ENCODE measurements at places on chromosomes 1 and 21.

- DNase-seq: no peak
Observed at GRCh38 chr1:18340787-18341186, 139.9 kb upstream of the KLHDC7A start.

- DNase-seq: no peak
Observed at GRCh38 chr1:236535662-236536161, 11.9 kb downstream of the LGALS8 start.

DNA sequence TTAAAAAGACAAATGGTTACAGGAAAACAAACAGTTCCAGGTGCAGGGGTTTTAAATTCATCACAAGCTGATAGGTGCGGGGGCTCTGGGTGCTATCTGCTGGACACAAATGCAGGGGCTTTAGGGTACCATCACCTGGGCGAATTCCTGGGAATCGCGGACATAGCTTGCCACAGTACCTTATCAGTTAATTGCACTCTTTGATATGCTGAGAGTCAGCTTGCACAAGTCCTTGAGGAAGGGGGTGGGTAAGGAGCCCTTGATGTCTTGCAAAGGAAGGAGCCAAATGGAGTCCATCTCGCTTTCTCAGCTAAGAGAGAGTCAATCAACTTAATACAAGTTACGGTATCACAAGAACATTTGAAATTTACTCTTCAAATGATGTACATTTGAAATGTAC lies 25.4 kb upstream of the TMEM54 start:
- DNase-seq: no peak

DNA sequence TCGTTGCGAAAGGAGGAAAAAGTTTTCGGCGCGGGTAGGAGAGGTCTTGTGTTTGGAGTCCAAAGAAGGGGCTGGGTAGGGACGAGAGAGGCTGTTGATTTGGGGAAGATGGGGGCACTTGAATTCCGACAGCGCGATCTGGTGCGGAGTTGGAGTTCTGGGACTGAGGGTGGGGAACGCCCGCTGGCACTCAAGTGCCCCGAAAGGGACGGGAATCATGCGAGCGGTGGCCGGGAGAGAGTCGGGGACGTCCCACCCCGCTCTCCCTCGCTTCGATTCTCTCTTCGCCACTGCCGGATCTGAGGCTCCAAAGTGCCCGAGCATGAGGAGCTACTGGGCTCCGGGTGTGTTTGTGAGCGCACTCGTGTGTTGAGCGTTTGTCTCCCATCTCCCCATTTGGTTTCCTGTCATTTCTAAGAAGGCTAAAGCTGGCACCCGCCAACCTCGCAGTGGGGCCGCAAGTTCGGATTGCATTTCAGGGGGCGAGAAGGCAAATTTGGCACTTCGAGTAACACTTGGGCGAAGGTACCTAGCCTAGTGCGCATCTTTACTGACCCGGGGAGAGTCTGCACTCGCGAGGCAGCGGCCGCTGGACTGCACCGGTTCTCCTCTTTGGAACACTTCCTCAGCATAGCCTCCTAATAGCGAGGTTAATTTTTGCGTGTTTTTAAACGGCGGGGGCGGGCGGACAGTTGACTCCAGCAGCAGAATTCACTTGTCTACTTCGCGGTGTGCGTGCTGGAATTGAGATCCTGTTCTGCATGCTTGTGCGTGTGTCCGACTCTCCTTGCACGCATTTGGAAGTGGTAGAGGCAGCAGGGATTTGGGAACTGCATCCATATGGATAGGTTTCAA lies 1.2 kb downstream of the CHRM3 start:
- DNase-seq: no peak

DNA sequence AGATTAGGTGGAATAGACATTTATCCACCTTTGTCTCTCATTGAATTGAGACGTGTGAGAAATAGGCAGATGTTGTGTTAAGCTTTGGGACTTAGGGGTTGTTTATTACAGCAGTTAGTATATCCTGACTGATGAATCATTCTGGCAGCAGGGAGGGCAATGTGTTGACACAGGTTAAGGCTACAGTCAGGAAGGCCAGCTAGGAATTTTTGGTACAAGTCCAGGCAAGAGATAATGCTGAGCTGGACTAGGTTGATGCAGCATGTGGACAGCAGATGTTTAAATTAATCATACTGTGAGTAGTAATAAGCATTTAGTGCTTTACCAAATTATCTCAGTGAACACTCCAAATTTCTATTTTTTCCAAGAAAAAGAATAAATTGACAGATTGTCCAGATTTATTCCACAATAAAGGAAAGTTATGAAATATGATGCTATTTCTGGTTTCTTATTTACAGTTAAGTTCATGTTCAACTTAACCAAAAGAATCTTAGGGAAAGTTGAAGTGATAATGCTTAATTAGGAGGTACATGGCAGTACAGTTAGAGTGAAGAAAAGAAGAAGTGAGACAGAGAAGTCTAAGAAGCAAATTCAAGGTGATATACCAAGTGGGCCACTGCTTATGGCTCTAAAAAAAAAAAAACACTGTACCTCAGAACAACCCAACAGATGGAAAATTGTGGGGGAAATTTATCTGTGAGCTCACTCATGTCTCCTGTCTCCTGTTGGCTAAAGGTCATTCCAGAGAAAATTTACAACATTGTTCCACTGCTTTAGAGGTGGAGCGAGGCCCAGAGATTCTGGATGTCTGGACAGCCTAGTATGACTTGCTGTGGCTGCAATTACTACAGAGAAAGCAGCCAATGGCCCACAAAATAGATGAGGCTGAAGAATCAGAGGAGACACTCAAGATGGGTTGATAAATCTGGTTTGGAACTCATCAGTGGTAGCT lies 102.7 kb upstream of the C21orf91 start:
- no peak for DNase-seq

GRCh38 chr1:247914941-247915662 lies 5.0 kb upstream of the OR2T8 start:
- no peak for DNase-seq

DNA sequence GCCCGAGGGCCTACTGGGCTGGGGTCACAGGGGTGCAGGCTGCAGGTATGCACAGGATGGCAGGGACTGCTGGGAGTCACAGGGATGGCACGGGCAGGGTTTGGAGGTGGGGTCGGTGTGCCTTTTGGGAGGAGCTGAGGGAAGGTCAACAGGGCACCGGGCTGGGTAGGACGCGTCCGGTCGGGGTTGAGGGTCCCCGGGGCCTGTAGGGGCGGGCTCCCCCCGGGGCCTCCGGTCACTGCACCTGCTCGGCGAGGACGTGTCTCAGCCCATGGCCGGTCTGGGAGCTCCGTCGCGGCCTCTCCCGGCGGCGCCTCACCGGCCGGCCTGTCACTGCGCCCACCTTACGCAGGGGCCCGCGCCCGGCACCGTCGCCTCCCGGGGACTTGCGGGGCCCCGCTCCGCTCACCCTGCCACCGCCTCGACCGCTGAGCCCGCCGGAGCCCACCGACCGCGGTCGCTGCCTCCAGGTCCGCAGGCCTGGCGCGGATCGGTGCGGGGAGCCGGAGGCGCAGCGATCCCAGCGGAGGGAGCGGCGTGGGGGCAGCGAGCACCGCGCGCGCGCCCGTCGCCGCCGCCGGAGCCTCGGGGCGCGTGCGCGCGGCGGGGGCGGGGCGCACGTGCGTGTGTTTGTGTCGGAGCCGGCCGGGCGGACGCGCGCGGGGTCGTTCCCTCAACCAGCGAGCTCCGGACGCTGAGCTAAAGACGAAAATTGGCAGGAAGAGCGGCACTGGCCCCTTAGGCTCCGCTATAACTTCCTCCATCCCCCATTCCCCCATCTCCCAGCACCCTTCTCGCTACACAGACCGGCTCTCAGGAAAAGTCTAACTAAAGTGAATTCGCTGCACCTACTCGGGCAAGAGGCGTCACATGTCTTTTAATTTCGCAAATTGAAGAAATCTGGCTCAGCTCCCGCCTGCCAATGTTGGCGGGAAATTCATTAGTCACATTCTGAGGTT lies at the start of gene AMIGO1:
AMIGO1 (minus strand) TSS at position 552 of the 959 bp plus-strand sequence. CDS start 815 bp downstream, outside the sequence.
- DNase-seq: no peak

GRCh38 chr1:158177700-158178450 lies 2.8 kb upstream of the CD1D start:
- DNase-seq: peak; percentile 57

- DNase-seq: no peak
Observed at GRCh38 chr1:3121401-3122210, 52.6 kb downstream of the PRDM16 start.

- peak; percentile 27 for DNase-seq
Observed at GRCh38 chr1:174262349-174263241, 103.3 kb downstream of the RABGAP1L start.

DNA sequence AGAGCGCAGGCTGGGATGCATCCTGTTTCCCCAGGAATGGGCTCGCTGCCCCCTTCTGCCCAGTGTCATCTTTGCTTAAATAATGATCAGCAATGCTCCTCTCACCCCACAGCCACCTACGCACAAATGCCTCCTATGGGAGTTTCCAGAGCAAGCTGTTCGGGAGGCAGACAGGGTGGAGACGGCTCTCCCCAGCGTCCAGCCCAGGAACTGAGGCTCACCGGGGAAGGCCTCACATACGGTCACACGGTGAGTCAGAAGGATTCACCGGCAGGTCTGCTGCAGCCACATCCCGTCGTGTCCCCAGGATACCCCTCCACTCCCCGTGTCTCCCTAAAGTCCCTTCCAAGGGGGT lies 40.3 kb upstream of the RUNX3 start:
- no peak for DNase-seq

- no peak for DNase-seq
Observed at GRCh38 chr1:162016631-162017030, 7.0 kb downstream of the OLFML2B start.

DNA sequence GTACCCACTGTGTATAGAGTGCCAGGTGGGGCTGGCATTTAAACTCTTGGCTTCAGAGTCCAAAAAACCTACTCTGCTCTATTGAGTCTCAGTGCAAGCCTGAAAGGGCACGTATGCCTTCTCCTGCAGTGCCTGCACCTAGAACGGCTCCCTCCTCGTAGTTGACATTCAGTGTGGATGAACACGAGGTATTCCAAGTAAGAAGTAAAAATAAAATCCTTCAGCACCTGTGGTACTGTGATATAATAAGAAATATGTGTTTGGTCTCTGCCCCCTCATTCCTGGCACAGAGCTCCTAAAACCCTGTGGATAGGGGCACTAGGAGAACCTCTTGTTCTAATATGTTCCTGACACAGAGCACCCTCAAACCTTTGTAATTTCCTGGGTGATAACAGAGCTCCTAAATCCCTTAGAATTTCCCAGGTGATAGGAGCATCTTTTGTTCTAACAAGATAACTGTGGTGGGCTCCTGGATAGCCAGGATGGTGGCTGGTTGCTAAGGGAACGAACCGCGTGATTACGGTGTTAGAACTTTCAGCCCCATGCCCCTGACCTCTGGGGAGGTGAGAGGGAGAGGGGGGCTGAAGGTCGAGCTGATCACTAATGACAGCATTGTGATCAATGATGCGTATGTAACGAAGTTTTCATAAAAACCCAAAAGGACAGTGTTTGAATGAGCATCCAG lies 16.8 kb downstream of the UCK2 start:
- DNase-seq: no peak

DNA sequence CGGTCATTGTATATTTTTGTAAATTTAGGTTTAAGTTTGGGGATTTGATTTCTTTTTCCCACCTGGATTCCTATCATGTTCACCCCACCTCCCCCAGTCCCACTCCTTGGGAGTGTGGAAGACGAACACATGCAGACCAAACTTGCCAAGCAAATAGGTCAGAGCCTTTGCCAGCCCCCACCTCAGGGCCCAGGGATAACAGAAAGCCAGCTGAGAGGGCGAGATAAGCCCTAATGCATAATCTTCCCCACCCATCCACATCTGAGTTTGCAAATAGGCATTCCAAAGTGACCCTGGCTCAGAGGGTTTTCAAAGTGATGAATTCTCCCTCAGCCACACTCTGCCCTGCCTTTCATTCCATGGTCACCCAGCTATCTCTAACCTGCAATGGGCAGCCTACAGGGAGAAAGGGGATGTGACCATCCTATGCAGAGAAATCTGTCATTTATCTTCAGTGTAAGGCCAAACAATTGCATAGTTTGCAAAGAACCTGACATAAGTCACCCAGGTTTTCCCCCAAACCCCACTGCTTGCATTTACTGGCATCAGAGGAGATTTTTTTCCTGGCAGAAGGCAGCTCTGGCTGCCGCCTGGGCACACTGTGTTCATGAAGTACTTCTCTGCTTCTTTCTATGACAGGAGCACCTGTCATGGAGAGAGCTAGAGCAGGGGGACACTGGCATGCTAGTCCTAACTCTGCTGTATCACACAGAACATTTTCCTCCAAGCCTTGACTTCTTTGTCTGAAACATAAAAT lies 69.0 kb upstream of the NFIA start:
- DNase-seq: no peak

GRCh38 chr1:94754570-94754969 lies 65.6 kb upstream of the SLC44A3 start:
- no peak for DNase-seq

DNA sequence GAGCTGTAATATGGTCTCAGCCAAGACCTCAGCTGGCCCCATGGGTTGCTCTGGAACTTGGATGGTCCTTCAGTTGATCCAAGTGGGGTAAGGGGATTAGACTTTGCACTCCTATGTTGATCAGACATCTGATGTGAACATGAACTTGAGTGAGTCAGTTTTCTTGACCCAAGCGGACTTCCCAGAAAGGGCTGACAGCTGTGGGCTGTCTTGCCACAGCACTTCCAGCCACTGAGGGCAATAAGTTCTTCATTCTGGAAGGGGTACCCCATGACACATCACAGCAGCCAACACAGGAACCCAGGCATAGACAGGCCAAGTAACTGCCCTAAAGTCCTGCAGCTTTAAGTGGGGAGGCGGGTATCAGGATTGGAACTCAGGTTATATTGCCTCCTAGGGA lies 93.9 kb upstream of the USP24 start:
- no peak for DNase-seq

DNA sequence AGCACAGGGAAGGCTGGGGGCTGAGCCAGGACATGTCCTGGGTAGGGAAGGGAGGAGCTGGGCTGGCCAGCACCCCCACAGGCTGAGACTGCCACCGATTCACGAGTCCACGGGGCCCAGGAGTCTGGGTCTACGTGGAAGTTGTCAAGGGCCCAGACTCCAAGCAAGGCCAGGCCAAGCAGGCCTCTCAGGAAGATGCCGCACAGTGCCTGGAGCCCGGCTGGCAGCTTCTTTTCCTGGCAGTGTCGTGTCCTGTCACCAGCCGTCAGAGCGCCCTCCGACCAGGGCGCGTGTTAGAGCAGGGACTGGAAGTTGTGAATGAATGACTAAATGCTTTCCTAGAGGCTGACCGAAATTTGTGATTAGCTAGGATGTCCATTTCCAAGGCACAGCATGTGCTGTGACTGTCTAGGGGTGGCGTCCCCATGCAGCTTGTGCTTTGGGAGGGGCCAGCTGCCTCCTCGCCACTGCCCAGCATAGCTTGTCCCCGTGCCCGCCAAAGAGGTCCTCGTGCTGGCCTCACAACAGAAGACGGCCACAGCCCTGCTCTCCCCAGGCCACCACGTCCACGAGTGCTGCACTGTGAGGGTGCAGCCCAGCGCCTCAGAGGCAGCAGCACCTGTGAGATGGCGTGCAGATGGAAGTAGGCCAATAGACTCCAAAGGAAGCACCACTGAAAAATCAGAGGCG lies 147.4 kb upstream of the COL6A1 start:
- DNase-seq: no peak

- no peak for DNase-seq
Observed at GRCh38 chr21:39984286-39984991, 117.2 kb downstream of the PCP4 start.

- DNase-seq: no peak
Observed at GRCh38 chr1:12095452-12096263, 32.6 kb downstream of the TNFRSF8 start.

GRCh38 chr1:66774438-66774837 lies 22.2 kb downstream of the DYNLT5 start:
- DNase-seq: no peak
